Stimulated activated CD8-positive, alpha-beta memory T cell treated with anti-CD3 and anti-CD28 coated beads, Interleukin-4, amount 100 ng/mL, for 1 hour (primary cell): ENCODE measurements at places on chromosomes 16 and 17.

DNA sequence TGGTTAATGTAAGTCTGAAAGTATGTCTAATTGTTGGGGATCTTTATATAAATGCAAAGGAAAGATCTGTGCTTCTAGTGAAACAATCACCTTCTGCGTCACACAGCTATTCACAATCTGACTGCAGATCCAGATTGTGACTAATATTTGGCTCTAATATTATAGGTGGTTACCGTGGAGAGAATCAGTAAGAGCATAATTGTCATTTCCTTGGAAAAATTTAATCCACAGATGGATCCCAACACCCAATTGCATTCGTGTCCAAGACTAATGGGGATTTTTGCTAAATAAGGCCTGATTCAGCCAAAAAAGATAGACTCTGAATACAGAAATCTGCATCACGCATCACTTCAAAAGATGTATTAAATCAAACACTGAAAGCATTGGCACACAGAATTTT, 2.7 kb upstream of the KCNJ2 start:
- no peak for DNase-seq

GRCh38 chr16:71364133-71364681, 5.7 kb downstream of the CALB2 start:
- DNase-seq: no peak

DNA sequence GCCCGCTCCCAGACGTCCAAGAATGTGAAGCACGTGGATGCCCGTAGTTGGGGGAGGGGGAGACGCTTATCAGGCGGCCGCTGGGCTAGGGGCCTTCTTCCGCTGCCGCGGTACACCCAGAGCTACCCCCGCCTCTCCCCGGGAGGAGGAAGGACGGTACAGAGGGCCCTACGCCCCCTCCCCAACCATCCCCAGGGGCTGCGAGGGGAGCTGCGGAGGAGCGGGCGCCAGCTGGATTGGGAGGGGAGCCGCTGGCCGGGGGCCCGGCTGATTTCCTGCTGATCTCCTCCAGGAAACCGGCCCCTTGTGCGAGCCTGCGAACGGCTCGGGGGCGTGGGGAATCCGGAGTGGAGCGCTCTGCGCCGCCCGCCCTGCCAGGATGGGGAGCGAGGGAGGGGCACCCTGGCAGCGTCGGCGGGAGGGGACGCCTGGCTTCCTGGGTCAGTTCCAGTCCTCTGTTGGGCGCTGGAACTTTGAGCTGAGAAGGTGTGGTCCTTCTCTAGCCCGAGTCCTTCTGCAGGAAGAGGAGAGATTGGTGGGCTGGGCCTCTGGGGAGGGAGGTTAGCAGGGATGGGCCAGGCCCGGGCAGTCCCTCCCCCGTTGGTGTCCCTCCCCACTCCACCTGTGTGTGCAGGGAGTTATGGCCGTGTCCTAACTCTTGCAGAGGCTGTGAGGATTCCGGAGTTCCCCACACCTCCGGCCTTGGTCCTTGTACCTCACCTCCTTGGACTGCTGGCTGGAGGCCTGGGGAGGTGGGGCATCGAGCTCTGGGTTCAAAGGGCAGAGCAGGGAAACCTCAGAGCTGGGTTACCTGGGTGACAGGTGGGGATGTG, 19.2 kb downstream of the GJD3 start:
- no peak for DNase-seq

DNA sequence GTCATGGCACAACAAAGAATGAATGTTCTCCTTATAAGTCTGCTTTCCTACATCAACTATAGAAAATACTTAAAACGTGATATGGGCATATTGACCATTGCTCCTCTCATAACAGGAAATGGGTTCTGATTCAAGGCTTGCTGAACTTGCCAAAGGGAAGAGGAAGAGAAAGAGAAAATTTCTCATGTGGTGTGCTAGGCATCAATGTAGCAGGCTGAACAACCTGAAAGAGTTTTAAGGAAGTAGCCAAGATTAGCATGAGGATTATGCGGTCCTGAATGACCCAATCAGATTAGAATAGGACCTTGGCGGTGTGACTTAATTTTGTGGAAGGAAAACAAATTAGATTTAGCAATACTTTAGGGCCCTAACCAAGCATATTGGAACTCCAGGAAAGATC, 617.7 kb upstream of the CDH11 start:
- DNase-seq: no peak

GRCh38 chr16:87458424-87458915, 34.4 kb downstream of the ZCCHC14 start:
- DNase-seq: no peak

DNA sequence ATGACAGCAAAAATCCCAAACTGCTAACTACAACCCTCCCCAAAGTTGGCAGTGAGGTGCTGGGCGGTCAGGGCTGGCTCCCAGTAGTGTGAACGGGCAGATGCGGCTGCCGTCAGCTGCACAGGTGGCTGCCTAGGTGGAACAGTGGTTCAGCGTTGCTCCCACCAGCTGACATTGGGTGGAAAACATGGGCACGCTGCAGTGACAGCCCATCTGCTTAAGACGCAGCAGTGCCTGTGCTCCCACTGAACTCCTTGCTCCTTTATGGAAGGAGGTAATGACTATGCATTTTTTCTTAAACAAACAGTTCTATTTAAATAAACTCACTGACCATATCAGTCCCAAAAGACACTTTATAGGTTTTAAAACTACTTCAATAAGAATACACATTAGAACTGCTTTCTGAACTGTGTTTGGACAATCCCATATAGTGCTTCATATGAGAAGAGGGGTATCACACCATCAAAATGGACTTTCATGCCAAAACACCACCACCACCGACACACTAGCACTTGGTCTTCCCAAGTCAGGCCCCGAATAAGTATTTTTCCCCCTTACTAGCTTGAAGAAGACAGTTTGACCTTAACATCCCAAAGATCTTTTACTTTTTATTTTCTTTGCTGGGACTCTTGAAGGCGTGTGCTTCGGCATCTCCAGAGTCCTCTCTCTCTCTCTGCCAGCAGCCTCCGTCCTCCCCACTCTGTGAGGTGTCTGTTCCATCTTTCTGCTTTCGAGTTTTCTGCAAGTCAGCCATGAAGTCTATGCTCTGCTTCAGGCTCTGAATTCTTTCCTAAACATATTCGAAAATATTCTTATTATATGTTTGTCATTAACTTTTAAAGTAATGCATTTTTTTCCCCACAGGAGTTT, 34.4 kb downstream of the BRD7 start:
- DNase-seq: no peak

- DNase-seq: no peak
Observed at GRCh38 chr16:89593841-89594240, 18.3 kb downstream of the CPNE7 start.

DNA sequence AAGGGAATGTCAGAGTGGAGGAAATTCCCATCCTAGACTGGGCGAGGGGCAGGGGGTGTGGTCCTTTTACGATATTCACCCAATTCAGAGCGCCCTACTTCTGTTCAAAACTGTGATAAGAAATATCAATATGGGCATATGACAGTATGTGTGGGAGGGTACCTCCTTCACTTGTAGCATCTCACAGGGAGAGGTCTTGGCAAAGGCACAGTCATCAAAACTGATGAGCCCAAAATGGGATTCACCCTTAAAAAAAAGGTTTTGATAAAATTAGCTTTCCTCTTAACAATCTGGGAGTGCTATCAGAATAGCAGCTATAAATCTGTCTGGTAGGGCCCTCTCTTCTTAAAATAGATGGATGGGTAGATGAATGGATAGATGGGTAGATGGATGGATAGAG, 967.8 kb upstream of the RBFOX1 start:
- no peak for DNase-seq

DNA sequence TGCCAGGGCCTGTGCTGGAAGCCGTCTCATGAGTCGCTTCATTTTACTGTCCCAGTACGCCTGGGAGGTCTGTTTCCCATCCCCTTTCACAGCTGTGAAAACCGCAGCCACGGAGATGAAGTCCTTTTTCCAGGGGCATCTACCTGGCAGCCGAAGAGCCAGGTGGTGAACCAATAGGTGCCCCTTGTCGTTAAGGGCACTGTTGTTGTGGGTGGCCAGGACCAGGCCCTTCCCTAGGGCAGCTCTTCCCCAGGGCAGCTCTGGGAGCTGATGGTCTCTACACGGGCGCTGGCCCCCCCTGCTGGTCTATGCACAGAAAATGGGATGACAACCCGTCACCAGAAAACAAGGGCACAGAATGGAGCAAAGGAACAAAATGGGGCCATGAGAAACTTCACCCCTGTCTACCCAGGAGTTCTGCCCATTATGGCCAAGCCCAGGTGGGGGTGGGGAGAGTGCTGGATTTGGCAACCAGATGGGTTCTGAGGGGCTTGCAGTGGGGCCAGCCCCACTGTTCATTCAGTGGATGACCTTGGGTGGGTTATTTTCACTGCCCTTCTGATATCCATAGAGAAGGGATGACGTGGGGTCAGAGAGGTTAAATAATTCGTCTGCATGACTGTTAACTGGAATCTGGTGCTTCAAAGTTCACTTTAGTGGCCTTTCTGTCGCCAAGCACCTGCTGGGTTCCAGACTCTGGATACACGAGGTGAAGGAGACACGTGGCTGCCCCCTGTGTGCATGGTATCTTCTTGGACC, 11.5 kb downstream of the RMI2 start:
- peak; percentile 31 for DNase-seq

GRCh38 chr16:47925811-47926460, 229.9 kb downstream of the ABCC12 start:
- DNase-seq: no peak

GRCh38 chr16:801584-802363, 1.2 kb upstream of the GNG13 start:
- no peak for DNase-seq

DNA sequence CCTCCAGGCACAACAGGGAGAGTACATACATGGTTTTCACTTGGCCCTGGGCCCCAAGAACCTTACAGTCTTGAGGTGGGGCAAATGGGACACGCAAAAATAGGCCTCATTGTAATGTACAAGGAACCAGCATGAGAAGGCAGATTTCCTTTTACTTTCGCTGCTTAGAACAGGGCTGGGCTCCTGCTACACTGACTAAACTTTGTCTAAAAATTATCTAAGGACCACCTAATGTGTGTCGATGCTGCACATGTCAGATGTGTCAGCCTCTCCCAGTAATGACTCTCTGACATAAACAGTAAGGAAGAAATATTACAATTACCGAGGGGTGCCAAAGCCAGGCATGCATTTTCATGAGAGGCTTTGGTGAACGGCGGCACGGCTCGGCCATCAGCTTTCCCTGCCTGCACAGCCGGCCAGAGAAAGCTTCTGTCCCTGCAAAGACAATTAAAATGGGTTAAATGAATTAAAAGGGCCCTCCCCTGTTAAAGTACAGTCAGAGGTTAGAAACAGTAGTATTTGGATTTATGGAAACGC, 224.2 kb upstream of the IRX3 start:
- no peak for DNase-seq

DNA sequence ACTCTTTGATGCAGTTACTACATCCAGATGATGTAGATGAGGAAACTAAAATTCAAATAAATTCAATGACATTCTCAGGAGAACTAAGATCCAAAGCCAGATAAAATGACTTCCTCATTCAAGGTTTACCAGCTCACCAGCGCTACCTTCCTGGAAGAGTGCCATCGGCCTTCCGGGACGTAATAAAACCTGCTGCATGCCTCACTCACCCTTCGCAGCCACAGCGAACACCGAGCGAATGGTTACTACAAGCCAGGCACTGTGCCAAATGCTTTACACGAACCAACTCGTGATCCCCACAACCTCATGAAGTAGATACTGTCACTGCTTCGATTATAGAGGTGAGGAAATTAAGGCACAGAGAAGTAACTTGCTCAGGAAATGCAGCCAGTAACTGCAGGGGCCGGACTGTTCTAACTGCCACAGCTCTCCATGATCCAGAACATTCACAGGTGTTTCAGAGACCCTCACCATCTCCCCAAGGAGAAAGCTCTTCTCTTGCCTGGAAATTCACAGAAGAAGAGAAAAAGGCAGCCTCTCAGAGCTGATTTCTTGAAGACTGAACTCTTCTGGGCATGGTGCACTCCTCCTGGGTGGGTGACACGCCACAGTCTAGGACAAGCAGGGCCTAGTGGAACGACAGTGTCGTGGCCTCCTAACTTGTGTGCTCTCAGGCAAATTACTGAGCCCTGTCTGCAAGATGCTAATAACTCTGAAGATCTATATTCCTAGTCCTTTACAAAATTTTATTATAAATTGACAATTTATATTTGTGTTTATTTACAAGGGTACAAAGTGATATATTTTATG, 46.8 kb downstream of the HIC1 start:
- DNase-seq: no peak
